ENCODE measurements at places on chromosomes 3 and 15. TPM values are rescaled to one million over a fixed set of nuclear protein-coding genes. Genes with fewer than 3 reads are reported as not detected.

The CYP19A1 gene
- 0.47 TPM for total RNA-seq

The CSPG4 gene
- 0.18 TPM for total RNA-seq

The SI gene
- not detected for total RNA-seq

The GCNT3 gene
- total RNA-seq, result 125 TPM

The IL5RA gene
- not detected for total RNA-seq

The GP9 gene
- total RNA-seq, result not detected

The ZSCAN29 gene
- 6.8 TPM for total RNA-seq

The PLAAT1 gene
- total RNA-seq, result 0.09 TPM

The ENTPD3 gene
- total RNA-seq, result 0.03 TPM

The JAGN1 gene
- 85.1 TPM for total RNA-seq

The IL1RAP gene
- total RNA-seq, result 4.0 TPM

The XCR1 gene
- not detected for total RNA-seq

The UBE2E1 gene
- 116 TPM for total RNA-seq

The DPPA2 gene
- not detected for total RNA-seq

The TUSC7 gene
- total RNA-seq, result not detected

The FILIP1L gene
- total RNA-seq, result 0.74 TPM

The GXYLT2 gene
- 1.0 TPM for total RNA-seq

The KLHL6 gene
- 0.01 TPM for total RNA-seq

The GP5 gene
- total RNA-seq, result 0.02 TPM

The ISLR gene
- total RNA-seq, result 0.36 TPM

The ATP8B4 gene
- total RNA-seq, result 1.1 TPM

The HACL1 gene
- total RNA-seq, result 23.7 TPM

The RTP3 gene
- not detected for total RNA-seq

The SCAANT1 gene
- total RNA-seq, result not detected

The WDR76 gene
- total RNA-seq, result 14.7 TPM

The CLDN18 gene
- not detected for total RNA-seq

The B3GNT5 gene
- 29.2 TPM for total RNA-seq

The LRRC3B gene
- total RNA-seq, result not detected

The ANKRD34C gene
- not detected for total RNA-seq

The ITIH3 gene
- total RNA-seq, result 0.15 TPM

The WDR72 gene
- total RNA-seq, result 5.8 TPM

The MST1R gene
- total RNA-seq, result 5.3 TPM

The POLG gene
- 55.1 TPM for total RNA-seq

The BAHD1 gene
- total RNA-seq, result 11.2 TPM

The ZKSCAN7 gene
- not detected for total RNA-seq

The ZMYND10 gene
- 1.0 TPM for total RNA-seq

The LTF gene
- not detected for total RNA-seq

The C15orf40 gene
- 42.2 TPM for total RNA-seq

The MOBP gene
- 0.03 TPM for total RNA-seq

The CELF6 gene
- total RNA-seq, result not detected
